ENCODE measurements at places on chromosomes 5 and 9. TPM values are rescaled to one million over a fixed set of nuclear protein-coding genes. Genes with fewer than 3 reads are reported as not detected.

DNA sequence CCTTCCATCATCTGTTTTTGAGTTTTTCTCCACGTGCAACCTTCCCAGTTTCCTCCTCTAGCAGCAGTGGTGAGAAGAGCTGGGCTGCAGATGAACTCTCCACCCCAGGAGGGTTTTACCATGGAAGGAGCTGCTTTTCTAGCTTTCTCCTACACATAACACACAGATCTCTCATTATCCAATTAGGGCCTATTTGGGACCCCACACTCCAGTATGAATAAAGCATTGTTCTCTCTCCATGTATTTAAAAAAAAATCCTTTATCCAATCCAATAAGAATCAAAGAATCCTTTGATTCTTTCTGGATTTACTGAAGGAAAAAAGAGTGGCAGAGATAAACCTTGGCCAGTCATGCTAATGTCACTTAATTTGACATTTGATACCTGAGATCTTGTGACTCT lies 31.6 kb upstream of the NAA35 start:
- no peak for ATAC-seq

KDM4C gene
- 32.0 TPM for total RNA-seq

GRCh38 chr5:143521141-143521540 lies 117.7 kb upstream of the NR3C1 start:
- no peak for ATAC-seq

INSL4 gene
- total RNA-seq, result 0.36 TPM

- no peak for ATAC-seq
Measured at GRCh38 chr5:69078921-69079540, 14.8 kb upstream of the SLC30A5 start.

NOXA1 gene
- total RNA-seq, result 0.15 TPM

GRCh38 chr9:79163544-79163943 lies 408.2 kb upstream of the TLE4 start:
- no peak for ATAC-seq

GRCh38 chr5:82403026-82403425 lies 124.9 kb upstream of the RPS23 start:
- no peak for ATAC-seq
